ENCODE measurements at places on chromosomes 4 and X.

DNA sequence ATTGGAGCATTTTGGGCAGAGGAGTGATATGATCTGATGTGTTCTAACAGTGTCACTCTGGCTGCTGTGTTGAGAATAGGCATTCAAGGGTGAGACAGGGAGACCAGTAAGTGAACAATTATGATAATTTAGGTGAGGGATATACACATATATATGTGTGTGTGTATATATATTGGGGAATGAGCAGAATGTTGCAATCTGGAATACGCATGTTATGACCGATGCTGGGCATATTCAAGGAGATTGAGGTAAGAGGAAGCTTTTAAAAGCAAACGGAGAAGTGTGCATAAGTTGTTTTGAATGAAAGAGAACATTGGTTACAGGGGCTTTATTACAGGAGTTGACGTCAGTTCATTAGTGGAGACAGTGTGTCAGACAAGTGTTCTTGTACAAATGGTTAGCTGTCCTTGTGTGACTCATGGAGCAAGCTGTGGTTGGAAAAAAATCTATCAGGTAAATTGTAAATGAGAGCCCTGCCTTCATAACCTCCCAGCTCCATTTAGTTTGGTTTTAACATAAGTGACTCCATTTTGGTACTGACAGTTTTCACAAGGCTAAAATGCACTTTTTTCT is 442.5 kb upstream of the LCORL start:
- no peak for DNase-seq

- no peak for DNase-seq
These were observed 7.8 kb upstream of the CHRNA9 start for GRCh38 chr4:40327340-40327739.

- DNase-seq = no peak
These were observed 71.7 kb downstream of the ABLIM2 start for GRCh38 chr4:8086783-8087445.

- DNase-seq = no peak
These were observed 86.5 kb downstream of the HCCS start for GRCh38 chrX:11197671-11198070.

- DNase-seq = no peak
These were observed 369.4 kb upstream of the NDST3 start for GRCh38 chr4:117664706-117665444.

- DNase-seq = no peak
These were observed 3.0 kb downstream of the RPL10 start for GRCh38 chrX:154401045-154401799.

DNA sequence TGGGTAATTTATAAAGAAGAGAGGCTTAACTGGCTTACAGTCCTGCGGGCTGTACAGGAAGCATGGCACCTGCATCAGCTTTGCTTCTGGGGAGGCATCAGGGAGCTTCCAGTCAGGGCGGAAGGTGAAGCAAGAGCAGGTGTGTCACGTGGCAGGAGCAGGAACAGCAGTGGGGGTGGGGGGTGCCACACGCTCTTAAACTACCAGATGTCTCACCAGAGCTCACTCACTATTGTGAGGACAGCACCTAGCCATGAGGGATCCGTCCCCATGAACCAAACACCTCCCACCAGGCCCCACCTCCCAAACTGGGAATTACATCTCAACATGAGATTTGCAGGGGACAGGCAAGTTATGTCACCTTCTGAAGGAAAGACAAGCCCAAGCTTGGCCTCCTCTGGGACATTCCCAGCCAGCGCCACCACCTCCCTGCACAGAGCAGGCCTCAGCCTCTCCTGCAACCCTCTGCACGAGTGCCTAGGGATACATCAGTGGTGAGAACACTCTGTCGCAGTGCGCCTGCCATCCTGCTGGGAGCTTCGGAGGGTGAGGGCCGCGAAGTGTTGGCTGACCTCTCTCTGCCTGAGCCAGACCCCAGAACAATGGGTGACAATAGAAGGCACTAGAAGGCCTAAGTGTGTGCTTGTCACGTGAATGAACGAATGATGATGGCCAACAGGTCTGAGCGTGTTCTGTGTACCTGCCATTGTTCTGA is 244.3 kb downstream of the EVC2 start:
- no peak for DNase-seq

- no peak for DNase-seq
These were observed 514.0 kb upstream of the SMIM31 start for GRCh38 chr4:164239976-164240375.

GRCh38 chrX:21427086-21427485 is 52.9 kb downstream of the CNKSR2 start:
- DNase-seq = no peak

- no peak for DNase-seq
These were observed 7.4 kb upstream of the DYNLT3 start for GRCh38 chrX:37854748-37855147.

DNA sequence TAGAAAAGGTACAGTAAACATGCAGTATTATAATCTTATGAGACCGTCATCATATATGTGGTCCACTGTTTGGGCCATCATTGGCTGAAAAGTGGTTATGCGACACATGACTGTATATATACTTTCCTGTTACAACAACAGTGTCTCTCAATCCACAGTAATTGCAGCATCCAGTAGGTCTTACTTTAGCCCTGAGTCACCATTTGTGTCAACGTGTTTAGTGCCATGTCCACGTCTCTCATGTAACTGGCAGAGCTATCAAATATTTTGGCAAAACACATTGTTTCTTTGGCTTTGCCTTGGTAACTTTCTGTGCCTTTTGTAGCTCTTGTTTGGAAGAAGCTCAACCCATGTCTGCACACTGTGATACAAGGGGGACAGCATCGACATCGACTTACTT is 73.8 kb downstream of the CD38 start:
- no peak for DNase-seq

GRCh38 chr4:102775805-102776204 is 15.0 kb upstream of the MANBA start:
- DNase-seq = no peak

DNA sequence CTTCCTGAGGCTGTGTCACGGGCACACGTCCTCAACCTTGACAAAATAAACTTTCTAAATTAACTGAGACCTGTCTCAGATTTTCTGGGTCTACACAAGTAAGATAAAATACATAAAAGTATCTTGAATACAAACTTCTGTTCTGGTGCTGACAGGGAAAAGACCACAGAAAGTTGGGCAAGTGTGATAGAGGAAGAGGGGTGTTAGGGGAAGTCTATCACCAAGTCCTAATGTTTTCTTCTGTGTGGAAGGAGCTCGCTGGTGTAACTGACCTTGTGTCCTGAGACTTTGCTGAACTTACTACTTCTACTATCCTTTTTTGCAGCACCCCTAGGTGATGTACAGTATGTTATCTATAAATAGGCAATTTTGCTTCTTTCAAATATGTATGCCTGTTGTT is 97.0 kb upstream of the STIM2 start:
- no peak for DNase-seq

GRCh38 chr4:140059159-140059558 is 94.8 kb downstream of the MAML3 start:
- no peak for DNase-seq
